Mesenteric fat pad (tissue), 1 donor: ENCODE measurements at places on chromosomes 7 and 10.

DNA sequence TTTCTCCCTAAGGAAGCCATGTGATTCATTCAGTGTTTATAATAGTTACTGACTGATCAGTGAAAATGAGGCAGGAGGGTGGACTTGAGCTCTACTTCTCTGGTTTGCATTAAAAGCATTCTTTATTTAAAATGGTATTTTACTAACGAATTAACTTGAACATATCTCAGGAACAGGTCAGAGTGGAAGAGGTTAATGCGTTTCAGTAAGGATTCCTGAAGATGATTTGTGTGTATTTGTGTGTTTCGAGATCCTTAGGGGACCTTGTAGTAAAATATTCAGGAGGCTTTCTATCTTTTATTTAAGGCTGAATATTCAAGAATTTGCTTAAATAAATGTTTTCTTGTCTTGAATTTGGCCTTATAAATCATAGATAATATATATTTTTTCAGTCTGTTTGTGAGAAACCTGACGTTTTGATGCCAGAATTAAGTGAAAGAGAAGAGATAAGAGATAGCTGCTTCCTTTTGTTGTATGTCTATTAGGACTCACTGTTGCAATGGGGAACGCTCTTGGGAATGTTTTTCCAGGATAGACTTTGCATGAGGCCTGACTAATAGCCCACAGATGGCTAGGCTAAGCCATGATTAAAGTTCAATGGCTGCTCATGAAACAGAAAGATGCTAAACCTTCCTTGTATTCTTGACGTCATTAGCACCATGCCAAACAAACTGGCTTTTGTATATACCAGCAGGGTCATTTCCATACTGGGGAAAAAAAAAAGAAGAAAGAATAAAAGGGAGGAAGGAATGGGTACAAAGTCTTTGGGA, 93.8 kb upstream of the MTPN start:
- no peak for DNase-seq

GRCh38 chr7:36659172-36659516, 65.2 kb downstream of the AOAH start:
- no peak for DNase-seq

DNA sequence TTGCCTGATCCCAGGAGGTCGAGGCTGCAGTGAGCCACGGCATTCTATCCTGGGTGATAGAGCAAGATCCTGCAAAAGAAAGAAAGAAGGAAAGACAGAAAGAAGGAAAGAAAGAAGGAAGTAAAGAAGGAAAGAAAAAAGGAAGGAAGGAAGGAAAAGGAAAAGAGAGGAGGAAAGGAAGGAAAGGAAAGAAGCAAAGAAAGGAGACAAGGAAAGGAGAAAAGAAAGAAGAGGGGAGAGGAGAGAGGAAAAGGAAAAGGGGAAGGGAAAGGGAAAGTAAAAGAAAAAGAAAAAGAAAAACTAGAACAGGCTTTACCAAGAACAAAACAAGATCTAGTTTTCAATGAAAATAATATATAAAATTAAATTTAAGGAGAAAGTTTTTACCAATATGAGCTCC, 15.0 kb downstream of the NEBL start:
- DNase-seq, result no peak

DNA sequence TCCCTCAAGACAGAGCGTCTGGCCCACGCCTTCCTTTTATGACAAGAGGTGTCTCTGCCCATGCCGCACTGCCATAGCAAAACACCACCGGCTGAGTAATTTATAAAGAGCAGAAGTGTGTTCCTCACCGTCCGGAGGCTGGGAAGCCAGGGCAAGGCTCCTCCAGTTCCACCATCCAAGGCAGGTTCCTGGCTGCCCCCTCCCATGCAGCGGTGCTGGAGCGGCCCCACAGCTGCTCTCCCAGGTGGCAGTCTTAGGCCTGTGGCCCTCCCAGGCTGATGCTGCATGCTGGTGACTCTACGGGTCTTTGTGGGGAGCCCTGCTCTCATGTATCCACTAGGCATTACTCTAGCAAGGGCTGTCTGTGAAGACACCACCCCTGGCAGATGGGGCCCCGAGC, 113.1 kb downstream of the TCERG1L start:
- peak; percentile 55 for DNase-seq

- peak; percentile 57 for DNase-seq
Measured at GRCh38 chr10:1377740-1378397, 321.7 kb downstream of the WDR37 start.

GRCh38 chr7:135211179-135211945, at the start of gene WDR91:
Gene WDR91 (minus strand): TSS chr7:135211526. CDS start chr7:135211502, 24 bp downstream.
- peak; percentile 99 for DNase-seq

DNA sequence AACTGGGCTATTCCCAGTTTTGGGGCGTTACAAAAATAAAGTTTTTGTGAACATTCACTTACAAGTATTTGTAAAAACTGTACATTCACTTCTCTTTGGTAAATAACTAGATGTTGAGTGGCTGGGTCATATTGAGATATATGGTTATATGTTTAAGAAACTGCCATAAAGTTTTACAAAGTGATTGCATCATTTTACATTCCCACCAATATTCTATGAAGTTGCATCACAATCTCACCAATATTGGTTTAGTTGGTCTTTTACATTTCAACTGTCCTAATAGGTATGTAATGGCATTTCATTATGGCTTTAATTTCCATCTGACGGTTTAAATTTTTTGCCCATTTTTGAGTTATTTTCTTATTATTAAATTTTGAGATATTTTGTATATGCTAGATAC, 251.7 kb upstream of the GNAI1 start:
- DNase-seq, result no peak

GRCh38 chr7:74356589-74357315, 67.5 kb downstream of the CLIP2 start:
- DNase-seq, result no peak

- DNase-seq, result no peak
Measured at GRCh38 chr10:46229144-46229563, 57.6 kb upstream of the ANTXRL start.

- no peak for DNase-seq
Measured at GRCh38 chr7:98745722-98746318, 124.0 kb downstream of the TMEM130 start.

- DNase-seq, result no peak
Measured at GRCh38 chr7:34417781-34418180, 240.2 kb upstream of the NPSR1 start.

DNA sequence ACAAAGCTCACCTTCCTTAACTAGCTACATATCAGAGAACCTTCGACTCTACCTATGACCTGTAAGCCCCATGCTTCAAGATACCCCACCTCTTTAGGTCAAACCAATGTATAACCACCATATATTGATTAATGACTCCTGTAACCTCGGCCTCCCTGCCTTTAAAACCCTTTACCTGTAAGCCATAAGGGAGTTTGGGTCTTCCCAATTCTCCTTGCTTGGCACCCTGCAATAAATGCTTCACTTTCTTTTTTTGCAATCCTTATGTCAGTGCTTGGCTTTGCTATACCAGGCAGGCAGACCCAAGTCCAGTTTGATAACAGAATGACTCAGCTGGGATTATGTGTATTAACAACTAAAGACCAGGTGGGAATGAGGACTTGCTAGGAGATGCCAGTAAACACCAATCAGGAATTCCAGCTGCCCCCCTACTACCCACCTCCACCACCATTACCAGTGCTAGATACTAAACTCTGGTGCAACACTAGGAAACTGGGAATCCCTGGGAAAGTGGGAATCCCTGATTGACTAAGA, 22.0 kb upstream of the SLC35G1 start:
- no peak for DNase-seq

DNA sequence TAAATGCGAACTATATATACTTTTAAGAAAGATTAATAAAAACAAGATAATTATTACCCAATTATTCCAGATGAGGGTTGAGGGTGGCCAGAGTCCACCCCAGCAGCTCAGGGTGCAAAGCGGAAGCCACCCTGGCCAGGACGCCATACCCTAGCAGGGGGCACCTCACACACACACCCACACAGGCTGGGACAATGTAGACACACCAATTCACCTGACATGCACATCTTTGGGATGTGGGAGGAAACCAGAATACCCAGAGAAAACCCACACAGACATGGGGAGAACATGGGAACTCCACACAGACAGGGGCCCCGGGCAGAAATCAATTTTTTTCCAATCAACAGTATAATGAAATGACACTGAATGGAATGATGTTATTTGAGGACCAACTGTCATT, 86.0 kb downstream of the RTKN2 start:
- DNase-seq, result no peak

- no peak for DNase-seq
Measured at GRCh38 chr7:95095966-95096540, 188.7 kb downstream of the PPP1R9A start.

- DNase-seq, result no peak
Measured at GRCh38 chr7:158586499-158587161, 993 bp downstream of the PTPRN2 start.

GRCh38 chr10:77494327-77494726, 143.3 kb downstream of the KCNMA1 start:
- DNase-seq, result no peak

GRCh38 chr10:129683920-129684319, 216.9 kb downstream of the MGMT start:
- no peak for DNase-seq

- DNase-seq, result no peak
Measured at GRCh38 chr7:1087465-1087814, 473 bp upstream of the GPER1 start.

DNA sequence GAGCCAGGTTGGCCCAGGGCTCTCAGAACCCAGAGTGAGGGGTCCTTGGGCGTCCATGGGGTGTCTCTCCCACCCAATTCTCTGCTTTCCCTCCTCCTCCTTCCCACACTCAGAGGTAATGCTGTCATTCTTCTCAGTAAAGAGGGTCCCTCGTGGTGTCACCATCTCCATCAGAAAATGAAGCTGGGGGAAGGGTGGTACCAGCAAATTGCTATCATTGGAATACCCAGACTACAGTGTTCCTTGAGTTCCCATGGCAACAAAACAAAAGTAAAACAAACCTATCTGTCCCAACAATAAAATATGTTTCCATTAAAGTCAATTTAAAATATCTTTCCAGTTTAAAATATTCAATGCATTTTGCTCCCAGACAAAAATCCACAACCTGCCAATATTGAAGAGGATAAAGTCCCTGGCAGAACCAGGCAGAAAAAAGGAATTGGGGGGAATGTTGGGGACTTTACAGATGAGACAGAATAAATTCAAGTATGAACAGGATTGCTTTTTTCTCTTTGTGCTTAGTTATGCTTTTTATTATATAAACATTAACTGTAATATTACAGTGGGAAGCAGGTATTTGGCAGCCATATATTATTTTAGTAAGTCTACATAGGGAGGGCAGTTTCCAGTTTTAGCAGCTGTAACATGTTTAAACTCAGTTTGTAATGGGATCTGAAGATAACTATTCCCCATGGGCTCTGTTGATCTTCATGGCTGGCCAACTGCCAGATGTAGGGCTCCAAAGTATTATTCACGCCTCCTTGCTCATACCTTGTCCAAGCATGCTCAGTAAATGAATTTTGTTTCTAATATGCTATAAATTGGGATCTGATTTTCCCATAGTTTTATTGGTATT, 182.1 kb downstream of the ARID5B start:
- no peak for DNase-seq

- DNase-seq, result no peak
Measured at GRCh38 chr7:158926348-158926747, 70.0 kb downstream of the DYNC2I1 start.

DNA sequence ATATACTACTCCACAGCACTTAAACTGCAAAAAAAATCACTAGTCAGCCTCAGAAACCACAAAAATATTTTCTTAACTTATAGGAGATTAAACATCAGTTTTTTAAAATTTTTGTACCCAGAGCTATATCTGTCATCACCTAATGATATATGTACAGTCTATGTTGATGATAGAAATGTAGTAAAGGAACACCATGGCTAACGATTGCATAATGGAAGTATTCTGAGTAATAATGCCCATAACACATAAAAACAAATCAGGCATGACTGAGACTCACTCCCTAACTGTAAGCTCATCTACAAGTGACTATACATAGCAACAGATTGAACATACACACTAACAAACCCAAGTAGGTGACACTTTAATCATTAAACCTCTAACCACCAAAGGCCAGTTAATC, 51.3 kb downstream of the TSPAN12 start:
- DNase-seq, result no peak

GRCh38 chr10:97215619-97216260, 30.0 kb upstream of the SLIT1 start:
- no peak for DNase-seq

GRCh38 chr10:3495281-3495680, 289.7 kb downstream of the KLF6 start:
- peak; percentile 41 for DNase-seq

GRCh38 chr10:71472466-71472865, 75.7 kb downstream of the CDH23 start:
- DNase-seq, result no peak

DNA sequence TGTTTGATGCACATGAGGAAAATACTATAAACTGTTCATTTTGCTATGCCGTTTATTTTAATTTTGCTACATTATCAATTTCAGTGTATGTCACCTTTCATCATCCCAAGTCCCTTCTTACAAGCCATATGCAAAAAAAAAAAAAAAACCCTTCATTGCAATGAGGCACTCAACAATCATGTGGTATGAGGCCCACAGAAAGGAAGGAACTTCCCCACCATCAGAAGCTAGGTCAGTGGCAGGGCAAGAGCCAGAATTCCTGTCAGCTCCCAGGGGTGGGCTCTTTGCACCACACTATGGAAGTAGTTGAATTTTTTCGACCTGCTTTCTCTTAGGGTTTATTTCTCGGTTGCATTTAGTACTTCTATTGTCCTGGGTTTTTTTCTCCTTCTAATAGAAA, 75.4 kb downstream of the NOC3L start:
- DNase-seq, result no peak

DNA sequence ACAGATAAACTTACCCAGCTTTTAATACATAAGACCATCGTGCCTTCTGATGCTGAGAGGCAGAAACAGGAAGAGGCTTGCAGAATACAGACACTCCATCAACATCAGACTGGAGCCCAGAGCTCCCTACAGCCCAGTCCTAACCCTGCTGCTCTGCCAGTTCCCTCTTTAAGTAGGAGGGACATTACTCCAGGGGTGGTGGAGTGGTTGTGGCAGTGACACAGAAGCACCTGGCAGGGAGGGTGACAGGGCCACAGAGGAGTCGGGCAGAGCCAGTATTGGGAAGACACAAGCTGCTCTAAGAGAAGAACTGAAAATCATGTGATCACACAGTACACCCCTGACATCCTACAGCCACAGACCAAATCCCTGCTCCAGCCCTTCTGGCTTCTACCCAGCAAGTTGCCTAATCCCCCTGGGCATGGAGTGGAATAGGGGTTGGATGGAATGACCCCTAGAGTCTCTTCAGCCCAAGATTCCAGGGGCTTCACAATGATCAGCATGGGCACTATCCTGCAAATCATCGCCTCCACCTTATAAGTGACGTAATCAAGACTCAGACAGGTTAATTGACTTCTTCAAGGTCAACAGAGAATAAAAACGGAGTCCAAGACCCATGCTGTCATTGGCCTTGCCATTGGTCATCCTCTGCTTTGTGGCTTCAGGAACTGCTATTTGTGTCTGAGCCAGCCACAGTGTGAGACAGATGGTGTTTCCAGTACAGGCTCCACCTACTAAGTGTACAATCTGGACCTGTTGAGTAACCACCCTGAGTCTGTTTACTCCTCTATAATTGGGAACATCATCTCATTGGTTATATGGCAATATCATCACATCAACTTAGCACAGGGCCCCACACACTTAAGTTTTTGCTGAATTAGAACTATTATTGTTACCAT, 61.1 kb upstream of the ZMIZ1 start:
- DNase-seq, result no peak
